ENCODE measurements at places on chromosomes 4 and X. TPM values are rescaled to one million over a fixed set of nuclear protein-coding genes. Genes with fewer than 3 reads are reported as not detected.

PRPS2 gene
- 15.5 TPM for total RNA-seq

HSFX2 gene
- not detected for total RNA-seq

FAM184B gene
- total RNA-seq, result 8.0 TPM

DRP2 gene
- 2.1 TPM for total RNA-seq

S100P gene
- 1.7 TPM for total RNA-seq
